HTR-8/SVneo (cell line): ENCODE measurements at places on chromosomes 16 and 17.

DNA sequence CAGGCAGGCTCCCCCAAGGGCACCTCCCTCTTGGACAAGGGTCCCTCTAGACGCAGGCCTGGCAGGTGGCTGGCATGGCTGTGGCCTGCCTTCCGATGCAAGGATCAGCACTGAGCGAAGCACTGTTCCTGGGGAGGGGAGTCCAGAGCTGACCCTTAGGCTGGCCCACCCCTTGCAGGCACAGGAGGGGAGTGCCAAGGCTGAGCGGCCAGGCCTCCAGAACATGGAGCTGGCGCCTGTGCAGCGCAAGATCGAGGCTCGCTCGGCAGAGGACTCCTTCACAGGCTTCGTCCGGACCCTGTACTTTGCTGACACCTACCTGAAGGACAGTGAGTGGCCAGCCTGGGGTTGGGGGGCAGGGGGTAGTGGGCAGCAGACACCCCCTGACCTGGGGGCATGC is 16.8 kb upstream of the MYO15B start:
- DNase-seq: no peak

- no peak for DNase-seq
These were observed 10.2 kb upstream of the MPP2 start for GRCh38 chr17:43917348-43918025.

GRCh38 chr17:60899115-60899514 is 221.5 kb downstream of the BCAS3 start:
- no peak for DNase-seq

DNA sequence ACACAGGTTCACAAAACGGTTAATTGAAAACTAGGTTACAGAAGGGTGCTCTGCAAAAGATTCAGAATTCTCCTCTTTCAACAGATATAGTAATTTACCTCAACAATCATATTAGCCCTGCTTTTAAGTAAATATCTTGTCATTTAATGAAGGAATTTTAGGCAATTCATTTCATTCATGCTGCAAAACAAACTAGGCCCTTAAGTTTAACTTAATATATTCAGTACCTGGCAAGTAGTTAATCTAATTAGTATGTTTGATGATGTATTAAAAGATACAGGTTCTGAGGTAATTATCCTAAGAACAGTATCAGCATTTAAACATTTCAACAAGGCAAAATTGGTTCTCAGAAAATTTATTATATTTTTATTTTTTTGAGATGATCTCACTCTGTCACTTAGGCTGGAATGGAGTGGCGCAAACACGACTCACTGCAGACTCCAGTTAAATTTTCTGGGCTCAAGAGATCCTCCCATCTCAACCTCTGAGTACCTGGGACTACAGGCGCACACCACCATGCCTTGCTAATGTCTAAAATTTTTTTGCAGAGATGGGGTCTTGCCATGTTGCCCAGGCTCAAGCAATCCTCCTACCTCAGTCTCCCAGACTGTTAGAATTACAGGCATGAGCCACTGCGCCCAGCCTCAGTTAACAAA is 44.9 kb downstream of the SMURF2 start:
- no peak for DNase-seq

DNA sequence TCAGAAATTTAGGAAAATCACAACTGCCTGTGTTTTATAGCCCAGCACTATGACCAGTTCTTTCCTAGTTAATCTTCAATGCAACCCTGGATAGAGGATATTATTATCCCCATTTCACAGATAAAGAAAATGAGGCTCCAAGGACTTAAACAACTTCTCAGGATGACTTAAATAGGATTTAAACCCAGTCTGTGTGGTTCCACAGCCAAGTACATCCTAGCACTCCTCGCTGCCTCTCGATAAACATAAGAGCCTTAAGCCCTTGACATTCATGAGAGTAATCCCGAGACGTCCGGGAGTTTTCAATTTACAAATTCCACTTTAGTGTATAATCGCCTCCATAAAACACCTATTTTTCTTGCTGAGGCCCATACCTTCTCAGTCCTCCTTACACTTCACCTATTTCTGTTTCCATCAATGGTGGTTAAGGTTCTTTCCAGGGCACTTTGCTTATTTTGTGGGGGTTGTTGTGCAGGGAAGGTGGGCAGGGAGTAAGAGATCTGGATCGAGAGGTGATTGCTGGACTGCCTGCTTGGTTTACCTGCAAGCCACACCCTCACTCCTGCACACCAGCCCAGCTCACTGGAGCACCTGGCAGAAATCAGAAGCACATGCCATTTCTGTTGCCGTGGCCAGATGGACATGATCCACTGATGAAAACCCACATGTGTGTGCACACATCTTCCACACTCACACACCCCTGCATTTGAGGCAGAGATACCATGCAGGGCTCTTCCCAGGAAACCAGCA is 50.5 kb downstream of the ASIC2 start:
- no peak for DNase-seq

DNA sequence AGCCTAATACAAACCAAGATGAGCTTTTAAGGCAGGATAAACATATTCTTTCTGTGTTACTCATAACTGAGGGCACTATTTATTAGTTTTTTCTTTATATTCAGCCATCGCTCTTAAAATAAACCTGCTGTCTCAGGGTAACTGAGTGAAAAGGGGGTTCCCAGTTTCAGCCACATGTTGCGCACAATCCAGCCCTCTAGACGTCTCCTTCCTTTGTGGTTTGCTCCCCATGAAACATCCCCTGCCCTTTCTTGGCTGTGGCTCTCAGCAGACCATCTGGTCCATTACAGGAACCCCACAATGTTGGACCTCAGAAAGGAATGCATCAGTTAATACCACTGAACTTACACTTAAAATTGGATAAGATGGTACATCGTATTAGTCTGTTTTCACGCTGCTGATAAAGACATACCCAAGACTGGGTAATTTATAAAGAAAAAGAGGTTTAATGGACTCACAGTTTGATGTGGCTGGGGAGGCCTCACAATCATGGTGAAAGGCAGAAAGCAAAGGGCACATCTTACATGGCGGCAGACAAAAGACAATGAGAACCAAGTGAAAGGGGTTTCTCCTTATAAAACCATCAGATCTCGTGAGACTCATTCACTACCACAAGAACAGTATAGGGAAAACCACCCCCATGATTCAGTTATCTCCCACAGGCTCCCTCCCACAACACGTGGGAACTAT is 12.6 kb upstream of the IL21R start:
- no peak for DNase-seq

DNA sequence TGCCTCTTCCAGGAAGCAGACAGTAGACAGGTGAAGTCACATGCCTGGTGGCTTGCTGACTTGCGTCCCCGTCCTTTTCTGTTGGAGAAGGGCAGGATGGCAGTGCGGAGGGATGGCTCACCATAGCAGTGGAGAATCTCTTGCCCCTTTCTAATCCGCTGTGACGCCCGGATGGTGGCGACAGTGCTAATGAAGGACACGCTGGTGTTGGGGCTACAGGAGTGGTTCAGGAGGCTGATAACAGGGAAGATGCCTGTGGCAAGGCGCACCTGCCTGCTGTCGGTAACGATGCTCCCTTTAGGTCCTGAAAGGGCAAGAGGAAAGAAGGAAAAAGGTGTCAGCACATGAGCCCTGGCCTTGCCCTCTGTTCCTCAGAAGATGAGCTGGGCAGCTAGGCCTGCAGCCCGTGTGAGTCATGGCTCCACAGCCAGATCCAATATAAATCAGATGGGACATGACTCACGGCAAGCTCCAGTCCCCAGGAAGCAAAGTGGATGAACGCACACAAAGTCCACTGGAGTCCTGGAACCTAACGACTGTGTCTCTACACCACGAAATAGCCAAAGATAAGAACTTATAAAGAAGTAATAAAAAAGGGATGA is 25.5 kb downstream of the SERPINF1 start:
- peak; percentile 98 for DNase-seq
